ENCODE measurements at places on chromosomes 4 and X.

- DNase-seq: no peak
Measured at GRCh38 chrX:121122332-121122731, 74.9 kb downstream of the GLUD2 start.

GRCh38 chrX:130418066-130418465, 16.3 kb downstream of the RBMX2 start:
- no peak for DNase-seq

DNA sequence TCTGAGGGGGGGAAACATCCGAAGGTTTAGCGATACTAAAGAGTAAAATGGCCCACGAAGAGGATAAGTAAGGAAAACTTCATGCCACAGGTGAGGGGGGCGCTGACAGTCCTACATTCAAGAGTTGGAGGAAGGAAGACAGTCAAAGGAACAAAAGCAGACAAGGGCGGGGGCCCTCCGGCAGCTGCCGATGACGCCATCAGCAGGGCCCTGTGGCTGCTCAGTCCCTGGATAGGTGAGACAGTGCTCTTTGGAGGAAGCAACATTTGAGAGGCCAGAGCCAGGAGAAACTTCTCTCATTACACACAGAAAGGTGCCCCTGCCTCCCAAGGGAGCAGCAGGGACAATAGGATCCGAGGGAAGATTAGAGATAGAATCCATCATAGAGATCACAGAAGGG, 41.5 kb downstream of the RAB40AL start:
- no peak for DNase-seq

GRCh38 chrX:70174754-70175153, 2.5 kb upstream of the DGAT2L6 start:
- no peak for DNase-seq

DNA sequence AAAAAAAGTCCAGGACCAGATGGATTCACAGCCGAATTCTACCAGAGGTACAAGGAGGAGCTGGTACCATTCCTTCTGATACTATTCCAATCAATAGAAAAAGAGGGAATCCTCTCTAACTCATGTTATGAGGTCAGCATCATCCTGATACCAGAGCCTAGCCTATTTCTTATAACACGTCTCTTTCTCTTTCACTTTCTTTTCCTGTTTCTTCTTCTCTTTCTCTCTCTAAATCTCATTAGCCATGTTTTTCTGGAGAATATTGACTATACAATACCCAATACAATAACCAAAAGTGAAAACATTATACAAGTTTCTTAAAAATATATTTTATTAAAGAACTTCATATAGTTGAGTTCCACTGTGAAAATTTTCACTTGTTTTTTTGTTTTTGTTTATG, 1154.9 kb upstream of the PCDH7 start:
- DNase-seq: no peak

GRCh38 chrX:9249051-9249846, 215.3 kb upstream of the FAM9B start:
- DNase-seq: no peak

GRCh38 chrX:25427873-25428555, 412.2 kb upstream of the ARX start:
- no peak for DNase-seq

- DNase-seq: no peak
Measured at GRCh38 chrX:141469469-141469868, 115.1 kb downstream of the SPANXA1 start.

DNA sequence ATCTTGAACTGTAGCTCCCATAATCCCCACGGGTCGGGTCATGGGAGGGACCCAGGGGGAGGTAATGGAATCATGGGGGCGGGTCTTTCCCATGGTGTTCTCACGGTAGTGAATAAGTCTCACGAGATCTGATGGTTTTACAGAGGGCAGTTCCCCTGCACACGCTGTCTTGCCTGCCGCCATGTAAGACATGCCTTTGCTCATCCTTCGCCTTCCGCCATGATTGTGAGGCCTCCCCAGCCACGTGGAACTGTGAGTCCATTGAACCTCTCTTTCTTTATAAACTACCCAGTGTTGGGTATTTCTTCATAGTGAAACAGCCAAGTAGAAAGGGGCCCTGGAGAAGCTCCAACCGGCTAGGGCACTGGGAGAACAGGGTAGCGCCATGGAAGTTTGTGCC, 12.3 kb downstream of the CTAG1A start:
- DNase-seq: no peak

- DNase-seq: no peak
Measured at GRCh38 chr4:110953898-110954297, 331.0 kb upstream of the PITX2 start.

DNA sequence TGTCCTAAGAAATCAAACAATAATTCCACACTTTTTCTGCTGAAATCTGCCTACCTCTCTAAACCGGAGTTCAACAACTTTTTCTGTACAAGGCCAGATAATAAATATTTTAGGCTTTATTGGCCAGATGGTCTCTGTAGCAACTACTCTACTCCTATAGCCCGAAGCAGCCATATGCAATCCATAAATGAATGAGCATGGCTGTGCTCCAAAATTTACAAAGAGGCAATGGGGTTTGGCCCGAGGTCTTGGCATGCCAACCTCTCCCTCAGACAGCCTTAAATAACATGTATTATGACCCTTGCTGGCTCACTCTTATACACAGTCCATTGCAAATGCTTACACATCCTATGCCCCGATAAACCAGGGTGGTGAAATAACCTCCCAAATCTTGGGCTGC, 98.6 kb upstream of the GPM6A start:
- DNase-seq: no peak

DNA sequence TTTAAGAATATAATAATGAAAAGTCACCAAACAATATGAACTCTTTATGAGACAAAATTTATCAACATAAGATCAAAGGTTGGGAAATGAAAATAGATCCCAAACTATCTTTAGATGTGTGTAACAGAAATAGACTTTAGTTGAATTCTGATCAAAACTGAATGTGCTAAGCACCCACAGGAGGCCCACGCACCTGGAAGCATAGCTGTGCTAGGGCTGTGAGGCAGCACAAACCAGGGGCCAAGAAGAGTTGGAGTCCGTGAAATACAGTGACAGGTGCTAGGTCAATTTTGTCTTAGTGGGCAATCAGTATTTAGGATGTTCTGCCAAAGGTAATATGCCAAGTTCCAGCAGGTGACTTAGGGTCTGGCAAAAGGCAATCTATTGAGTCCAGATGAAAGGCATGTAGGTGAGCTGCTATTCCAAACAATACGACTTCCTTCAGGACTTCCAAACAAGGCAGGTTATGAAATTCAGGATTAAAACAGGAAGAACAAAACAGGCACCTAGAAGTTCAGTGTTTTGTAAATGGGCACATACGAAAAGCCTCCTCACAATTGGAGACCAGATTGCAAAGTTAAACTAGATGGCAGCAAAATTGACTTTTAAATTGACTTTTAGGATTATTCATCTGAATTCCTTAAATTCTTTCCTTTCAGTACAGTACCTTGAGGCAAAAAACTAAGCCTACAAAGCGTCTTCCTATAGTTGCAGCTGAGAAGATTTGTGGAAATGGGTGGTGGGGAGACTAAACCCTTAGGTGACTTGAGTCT, 4.7 kb upstream of the PCDH18 start:
- no peak for DNase-seq

DNA sequence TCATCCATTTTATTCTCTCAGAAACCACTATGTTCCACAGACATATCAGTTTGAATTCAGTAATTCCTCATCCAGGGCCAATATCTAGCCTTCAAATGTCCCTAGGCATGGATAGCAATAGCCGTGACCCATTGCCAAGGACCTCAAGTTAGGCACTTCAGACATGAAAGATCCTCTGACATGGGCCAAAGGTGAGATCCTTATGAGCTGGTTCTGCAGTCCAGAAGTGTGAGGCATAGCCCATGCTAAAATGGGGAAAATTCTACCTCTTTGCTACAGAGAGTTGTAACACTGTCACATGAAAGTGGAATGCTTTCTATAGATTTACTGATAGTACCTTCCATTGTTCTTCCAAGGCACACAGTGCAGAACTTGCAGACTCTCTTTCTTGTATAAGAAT, 349.7 kb upstream of the GALNT7 start:
- DNase-seq: no peak

DNA sequence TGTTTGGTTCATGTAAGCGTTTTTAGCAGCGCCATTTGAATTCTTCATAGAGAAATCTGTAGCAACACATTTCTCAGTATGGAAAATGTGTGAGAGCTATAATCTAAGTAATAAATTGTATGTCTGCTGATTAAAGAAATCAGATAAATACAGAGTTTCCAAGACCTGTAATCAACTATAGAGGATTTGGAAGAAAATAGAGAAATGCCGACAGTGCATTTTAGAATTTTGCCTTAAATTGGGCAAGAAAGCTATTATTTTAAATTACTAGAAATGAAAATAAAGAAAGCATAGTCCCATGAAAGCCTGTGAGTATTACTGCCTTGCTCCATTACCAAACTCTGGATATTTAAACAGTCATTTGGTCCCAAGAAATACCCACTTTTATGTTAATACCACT, 2.7 kb downstream of the RUFY3 start:
- DNase-seq: no peak

GRCh38 chr4:16926214-16926613, 27.8 kb upstream of the LDB2 start:
- DNase-seq: no peak

DNA sequence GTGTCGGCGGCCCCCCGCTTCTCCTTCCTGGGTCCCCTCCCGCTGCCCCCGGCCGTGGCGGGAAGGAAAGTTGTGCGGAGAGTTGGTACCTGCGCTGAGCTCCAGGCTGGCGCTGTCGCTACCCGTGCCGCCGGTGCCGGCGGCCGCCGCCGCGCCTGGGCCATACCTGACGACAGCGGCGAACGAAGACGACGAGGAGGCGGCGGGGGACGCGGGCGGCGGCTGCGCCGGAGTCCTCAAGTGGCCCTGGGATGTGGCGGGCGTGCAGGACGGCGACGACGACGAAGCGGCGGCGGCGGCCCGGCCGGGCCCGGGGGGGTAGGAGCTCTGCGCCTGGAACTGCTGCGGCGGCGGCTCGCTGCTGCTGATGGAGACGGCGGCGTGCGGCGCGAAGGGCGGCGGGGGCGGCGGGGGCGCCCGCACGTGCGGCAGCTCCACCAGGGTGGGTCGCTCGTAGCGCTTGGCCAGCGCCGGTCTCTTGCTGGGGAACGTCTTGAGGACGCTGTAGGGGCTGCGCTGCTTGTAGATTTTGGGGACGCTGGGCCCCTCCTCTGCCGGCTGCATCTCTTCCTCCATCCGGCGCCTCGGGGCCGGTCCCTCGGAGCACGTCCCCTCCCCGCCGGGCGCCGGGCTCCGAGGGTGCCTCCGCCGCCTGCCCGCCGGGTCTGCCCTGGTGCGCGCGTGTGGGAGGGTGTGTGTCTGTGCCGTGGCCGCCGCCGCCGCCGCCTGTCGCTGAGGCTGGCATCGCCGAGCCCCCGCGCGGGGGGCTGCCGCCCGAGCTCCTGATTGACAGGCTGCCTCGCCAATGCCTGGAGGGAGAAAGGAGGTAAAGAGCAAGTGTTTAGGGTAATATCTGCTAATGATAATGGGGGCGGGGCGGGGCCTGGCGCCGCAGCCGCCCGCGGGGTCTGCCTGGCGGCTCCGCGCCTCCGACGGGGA, 618 bp downstream of the BEND4 start:
- DNase-seq: no peak

DNA sequence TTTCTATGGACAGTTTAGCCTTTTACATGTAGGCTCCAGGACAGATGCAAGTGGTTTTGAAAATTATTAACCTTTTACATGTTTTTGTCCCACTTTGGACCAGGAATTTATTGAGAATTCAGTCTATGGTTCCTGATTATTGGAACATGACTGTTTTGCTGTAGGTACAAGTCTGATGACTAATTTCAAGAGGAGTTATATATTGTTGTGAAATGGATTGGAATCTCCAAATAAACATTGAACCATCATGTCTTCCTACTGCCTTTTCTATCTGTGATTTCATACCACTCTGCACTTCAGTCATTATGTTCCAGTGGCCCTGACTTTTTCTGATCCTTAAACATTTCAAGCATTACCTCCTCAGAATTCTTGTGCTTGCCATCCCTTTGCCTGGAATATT, 35.9 kb downstream of the TBC1D19 start:
- no peak for DNase-seq

- no peak for DNase-seq
Measured at GRCh38 chrX:153644356-153645125, 2.5 kb upstream of the DUSP9 start.

DNA sequence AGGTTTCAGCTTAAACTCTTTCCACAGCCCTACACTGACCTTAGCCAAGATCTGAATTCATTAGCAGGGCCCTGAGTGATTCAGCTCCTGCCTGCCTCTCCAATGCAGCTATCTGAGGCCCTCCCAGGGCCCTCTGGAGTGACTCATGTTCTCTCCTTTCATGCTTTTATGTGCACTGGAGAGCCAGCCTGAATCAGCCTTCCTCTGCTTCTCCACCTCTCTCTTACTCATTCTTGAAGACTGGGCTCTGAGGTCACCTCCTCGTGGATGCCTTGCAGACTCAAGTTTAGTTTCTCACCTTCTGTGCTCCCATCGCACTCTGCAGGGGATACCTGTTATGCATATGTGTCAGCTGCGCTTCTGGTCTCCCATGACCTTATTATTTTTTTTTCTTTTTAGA, 3.1 kb upstream of the OCIAD2 start:
- no peak for DNase-seq

DNA sequence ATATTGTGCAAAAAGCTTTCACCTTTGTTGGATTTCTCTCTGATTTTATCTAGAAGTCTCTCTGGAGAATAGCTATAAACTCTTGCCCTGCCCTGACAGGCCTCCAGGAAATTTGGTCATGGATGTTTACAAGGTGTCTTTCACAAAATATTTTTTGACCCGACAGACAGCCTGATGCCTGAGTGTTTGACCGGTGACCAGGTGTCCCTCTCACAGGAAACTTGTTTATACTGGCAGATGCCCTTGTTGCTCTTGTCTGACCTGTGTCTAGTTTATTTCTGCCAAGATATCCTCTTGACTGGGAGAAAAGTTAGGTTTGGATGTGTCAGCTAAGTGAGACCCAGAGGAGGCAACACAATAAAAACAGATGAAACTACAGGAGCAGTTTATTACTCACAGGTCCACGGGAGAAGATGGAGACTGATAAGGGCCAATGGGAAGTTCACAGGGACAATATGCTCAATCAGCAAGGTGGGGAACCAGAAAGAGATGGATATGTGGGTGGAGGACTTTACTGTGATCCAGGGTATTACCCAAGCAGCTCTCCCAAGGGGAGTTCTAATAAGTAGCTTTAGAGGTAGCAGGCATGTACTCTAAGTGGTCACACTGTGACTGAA, 243.3 kb downstream of the ARAP2 start:
- DNase-seq: no peak

DNA sequence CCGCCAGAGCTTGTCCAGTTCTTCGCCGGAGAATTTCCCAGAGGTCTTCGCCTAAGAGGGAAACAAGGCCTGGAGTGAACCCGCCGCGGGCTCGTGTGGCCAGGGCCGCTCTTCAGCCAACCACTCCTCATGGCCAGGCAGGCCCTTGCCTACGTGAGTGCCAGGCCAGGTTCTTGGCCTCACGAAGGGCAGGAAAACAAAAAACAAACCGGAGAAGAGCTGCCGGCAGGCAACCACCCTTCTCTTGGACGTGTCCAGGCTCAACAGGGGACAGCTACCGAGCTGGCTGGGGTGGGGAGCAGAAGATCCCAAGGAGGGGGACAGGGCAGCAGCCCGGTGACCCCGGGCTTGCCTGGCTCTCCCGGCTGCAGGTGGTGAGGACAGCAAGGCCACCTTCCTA, 13.3 kb downstream of the LRPAP1 start:
- DNase-seq: no peak
